ENCODE measurements at places on chromosomes 1 and 21. TPM values are rescaled to one million over a fixed set of nuclear protein-coding genes. Genes with fewer than 3 reads are reported as not detected.

GRCh38 chr1:56414728-56415224, 164.6 kb downstream of the PLPP3 start:
- DNase-seq: no peak
- H3K27ac ChIP-seq: no peak overlapping the region
- no peaks in the 10 kb centered on the region for H3K27me3 ChIP-seq
- no peak overlapping the region for H3K4me3 ChIP-seq

- H3K4me3 ChIP-seq: no peak overlapping the region
- no peaks in the 10 kb centered on the region for H3K4me1 ChIP-seq
- no peak overlapping the region for H3K27ac ChIP-seq
- DNase-seq: no peak
- no peaks in the 10 kb centered on the region for H3K27me3 ChIP-seq
Observed at GRCh38 chr1:86365896-86366295, 30.2 kb downstream of the ODF2L start.

DNA sequence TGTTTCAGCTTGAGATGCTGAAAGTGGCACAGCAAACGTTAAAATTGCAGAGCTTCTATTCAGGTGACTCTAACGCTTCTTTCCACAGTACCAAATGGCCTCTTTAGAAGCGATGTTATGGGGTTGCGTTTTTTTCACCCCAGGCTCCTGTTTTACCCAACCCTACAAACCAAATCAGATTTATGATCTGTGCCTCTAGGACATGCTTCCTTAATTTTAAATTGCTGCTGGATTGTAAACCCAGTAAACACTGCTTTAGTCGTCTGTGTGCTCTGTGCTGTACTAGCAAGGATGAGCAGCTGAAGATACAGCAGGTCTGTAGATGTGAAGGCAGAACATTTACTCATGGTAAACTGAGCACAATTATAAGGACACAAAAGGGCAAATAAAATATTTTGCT, 13.0 kb downstream of the KCNK2 start:
- no peaks in the 10 kb centered on the region for H3K36me3 ChIP-seq
- no peaks in the 10 kb centered on the region for H3K4me1 ChIP-seq
- H3K4me3 ChIP-seq: no peak overlapping the region
- no peak for DNase-seq
- no peaks in the 10 kb centered on the region for H3K27me3 ChIP-seq

GRCh38 chr1:66285618-66286270, 248.2 kb upstream of the SGIP1 start:
- no peaks in the 10 kb centered on the region for H3K27me3 ChIP-seq
- no peaks in the 10 kb centered on the region for H3K4me1 ChIP-seq
- no peak overlapping the region for H3K4me3 ChIP-seq
- no peaks in the 10 kb centered on the region for H3K36me3 ChIP-seq

DNA sequence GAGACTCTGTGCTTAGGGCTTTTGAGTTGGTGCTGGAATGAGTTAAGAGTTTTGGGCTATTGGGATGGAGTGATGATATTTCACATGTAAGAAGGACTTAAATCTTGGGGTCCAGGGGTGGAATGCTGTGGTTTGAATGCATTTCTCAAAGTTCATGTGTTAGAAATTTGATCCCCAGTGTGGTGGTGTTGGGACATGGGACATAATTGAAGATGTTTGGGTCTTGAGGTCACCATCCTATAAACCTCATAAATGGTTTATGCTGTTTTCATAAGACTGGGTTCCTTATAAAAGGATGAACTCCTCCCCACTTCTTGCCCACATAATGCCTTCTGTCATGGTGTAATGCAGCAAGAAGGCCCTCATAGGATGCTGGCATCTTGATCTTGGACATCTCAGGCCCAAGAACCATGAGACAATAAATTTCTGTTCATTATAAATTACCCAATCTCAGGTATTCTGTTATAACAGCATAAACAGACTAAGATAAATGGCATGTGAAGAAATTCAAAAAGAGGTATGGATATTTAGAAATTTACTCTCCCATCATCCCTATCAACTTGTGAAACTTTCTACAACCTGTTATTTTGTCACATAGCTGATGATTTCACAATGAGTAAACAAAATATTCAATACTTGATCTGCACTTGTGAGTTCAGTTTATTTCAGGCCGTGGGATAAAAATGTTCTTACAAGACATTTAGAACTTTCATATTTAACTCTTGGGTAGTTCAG, 48.0 kb upstream of the NEK7 start:
- H3K27ac ChIP-seq: no peak overlapping the region
- no peaks in the 10 kb centered on the region for H3K36me3 ChIP-seq
- peaks cover 2% of the 10 kb centered on the region for H3K27me3 ChIP-seq
- H3K4me1 ChIP-seq: no peaks in the 10 kb centered on the region
- no peak overlapping the region for H3K4me3 ChIP-seq

GRCh38 chr1:235597867-235598553, 51.6 kb downstream of the GNG4 start:
- H3K36me3 ChIP-seq: no peaks in the 10 kb centered on the region
- DNase-seq: no peak
- no peaks in the 10 kb centered on the region for H3K4me1 ChIP-seq
- no peak overlapping the region for H3K27ac ChIP-seq

- H3K27ac ChIP-seq: peak overlapping the region; percentile 53
- H3K27me3 ChIP-seq: no peaks in the 10 kb centered on the region
- peaks cover 22% of the 10 kb centered on the region for H3K36me3 ChIP-seq
Observed at GRCh38 chr1:27598295-27598687, 5.7 kb downstream of the AHDC1 start.

- no peaks in the 10 kb centered on the region for H3K36me3 ChIP-seq
- H3K27ac ChIP-seq: peak overlapping the region; percentile 76
- no peak overlapping the region for H3K4me3 ChIP-seq
- peaks cover 31% of the 10 kb centered on the region for H3K4me1 ChIP-seq
Observed at GRCh38 chr1:18949686-18950400, 6.6 kb downstream of the IFFO2 start.

- H3K4me3 ChIP-seq: no peak overlapping the region
- peaks cover 11% of the 10 kb centered on the region for H3K36me3 ChIP-seq
- peaks cover 6% of the 10 kb centered on the region for H3K4me1 ChIP-seq
- H3K27ac ChIP-seq: no peak overlapping the region
Observed at GRCh38 chr1:62514746-62515423, 78.0 kb downstream of the USP1 start.

HCN3 gene
- 18.3 TPM for polyA plus RNA-seq
